K562 (cell line): ENCODE measurements at places on chromosomes 12 and 14. TPM values are rescaled to one million over a fixed set of nuclear protein-coding genes. Genes with fewer than 3 reads are reported as not detected.

The CMA1 gene
- not detected in 2 replicates for polyA plus RNA-seq

The KRT6C gene
- not detected in 2 replicates for polyA plus RNA-seq

The OR4E2 gene
- not detected in 2 replicates for polyA plus RNA-seq

The NTS gene
- polyA plus RNA-seq = 0.20 TPM in 1 of 2 replicates, not detected in the other

The NEUROD4 gene
- not detected in 2 replicates for polyA plus RNA-seq

DNA sequence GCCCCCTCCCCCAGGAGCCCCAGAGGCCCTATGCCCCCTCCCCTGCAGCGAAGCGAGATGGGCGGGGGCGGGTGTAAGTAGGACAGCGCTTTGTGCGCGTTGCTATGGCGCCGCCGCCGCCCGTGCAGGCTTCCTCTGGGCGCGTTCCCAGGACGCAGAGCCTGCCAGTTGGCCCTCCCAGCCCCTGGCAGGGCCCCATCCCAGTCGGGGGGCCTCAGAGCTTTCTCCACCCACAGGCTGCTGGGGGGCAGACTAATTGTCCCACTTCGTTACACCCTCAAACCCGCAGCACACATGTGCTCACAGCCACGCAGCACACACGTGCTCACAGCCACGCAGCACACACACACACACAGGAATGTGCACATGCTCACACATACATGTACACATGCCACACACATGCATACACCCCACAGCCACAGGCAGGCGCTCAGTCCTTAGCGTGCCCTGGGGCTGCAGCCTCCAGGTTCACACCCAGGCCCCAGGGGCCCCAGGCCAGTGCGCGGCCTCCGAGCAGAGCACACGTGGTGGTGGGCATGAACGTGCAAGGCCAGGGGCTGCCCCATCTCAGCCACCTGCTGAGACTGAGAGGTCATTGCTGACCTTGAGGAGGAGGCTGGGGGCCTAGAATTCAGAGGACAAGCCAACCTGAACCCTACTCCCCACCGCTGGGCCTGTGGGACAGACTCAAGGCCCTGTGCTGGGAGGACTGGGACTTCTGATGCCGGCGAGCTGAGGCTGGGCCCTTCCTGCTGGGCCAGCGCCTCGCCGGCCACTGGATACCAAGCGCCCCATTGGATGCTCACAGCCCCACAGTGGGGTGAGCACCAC is 15.6 kb downstream of the TRMT61A start:
- H3K36me3 ChIP-seq = no peaks in the 10 kb centered on the region
- no peaks in the 10 kb centered on the region for H3K27me3 ChIP-seq
- no peak overlapping the region for H3K27ac ChIP-seq
- no peak overlapping the region for H3K4me3 ChIP-seq

DNA sequence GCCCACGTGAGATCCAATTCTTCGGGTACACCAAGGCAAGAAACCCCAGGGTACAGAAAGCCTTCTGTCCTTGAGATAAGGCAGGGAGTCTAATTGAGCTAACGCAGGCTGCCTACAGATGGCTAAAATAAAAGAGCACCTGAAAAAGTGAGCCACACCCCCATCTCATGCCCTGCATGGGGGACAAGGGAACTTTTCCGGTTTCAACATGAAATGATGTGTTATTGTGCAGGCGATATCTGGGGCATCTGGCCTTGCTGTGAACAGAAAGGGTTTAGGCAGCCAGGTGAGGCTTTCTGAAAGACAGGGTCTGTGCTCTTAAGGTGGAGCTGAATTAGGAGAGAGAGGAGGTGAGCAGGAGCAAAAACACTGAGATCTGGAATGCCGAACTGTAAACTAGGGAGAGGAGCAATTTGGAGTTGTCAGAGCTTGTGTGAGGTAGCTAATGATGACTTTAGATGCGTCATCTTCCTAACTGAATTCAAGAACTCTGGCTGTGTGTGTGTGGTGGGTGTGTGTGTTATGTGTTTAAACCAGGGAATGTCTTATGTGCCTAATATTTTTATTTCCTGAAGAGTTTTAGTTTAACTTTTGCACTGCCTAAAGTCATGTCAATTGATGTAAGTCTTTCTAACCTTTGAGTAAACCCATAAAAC is 20.1 kb upstream of the LDHB start:
- no peak overlapping the region for H3K27ac ChIP-seq
- H3K4me1 ChIP-seq = peaks cover 3% of the 10 kb centered on the region
- H3K36me3 ChIP-seq = no peaks in the 10 kb centered on the region
- H3K27me3 ChIP-seq = no peaks in the 10 kb centered on the region
- H3K4me3 ChIP-seq = no peak overlapping the region

- peak overlapping the region; percentile 91 for H3K4me3 ChIP-seq
- peaks cover 8% of the 10 kb centered on the region; the same call in 1 of the 3 replicates for H3K36me3 ChIP-seq
- H3K4me1 ChIP-seq = peaks cover 30% of the 10 kb centered on the region
- no peaks in the 10 kb centered on the region for H3K27me3 ChIP-seq
- DNase-seq = no peak
- peak overlapping the region; percentile 93 for H3K27ac ChIP-seq
These were observed 524 bp downstream of the KMT5A start for GRCh38 chr12:123384318-123384993.

DNA sequence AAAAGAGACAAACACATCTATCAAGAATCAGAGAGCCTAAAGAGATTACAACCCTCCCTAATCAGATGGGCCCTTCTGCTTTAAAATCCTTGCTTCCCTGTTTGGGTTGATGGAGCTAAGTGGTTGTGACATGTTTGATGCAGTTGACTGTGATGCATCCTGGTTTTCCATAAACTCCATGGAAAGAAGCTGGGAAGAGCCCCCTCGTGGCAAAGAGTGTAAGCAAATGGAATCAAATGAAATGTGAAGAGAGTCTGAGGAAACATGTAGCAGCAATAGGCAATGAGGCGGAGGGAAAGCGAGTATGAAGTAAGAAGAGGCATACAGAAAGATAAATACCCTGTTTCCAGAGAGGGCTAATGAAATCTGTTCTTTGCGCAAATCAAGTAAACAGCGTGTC is 70.4 kb upstream of the SLCO1C1 start:
- no peak for DNase-seq
- no peak overlapping the region for H3K27ac ChIP-seq
- H3K4me1 ChIP-seq = no peaks in the 10 kb centered on the region
- no peak overlapping the region for H3K4me3 ChIP-seq
- no peaks in the 10 kb centered on the region for H3K27me3 ChIP-seq
- no peaks in the 10 kb centered on the region for H3K36me3 ChIP-seq

- H3K4me1 ChIP-seq = no peaks in the 10 kb centered on the region
- H3K27me3 ChIP-seq = no peaks in the 10 kb centered on the region
- no peak overlapping the region for H3K4me3 ChIP-seq
These were observed 36.5 kb downstream of the HIGD1C start for GRCh38 chr12:50988871-50989270.

DNA sequence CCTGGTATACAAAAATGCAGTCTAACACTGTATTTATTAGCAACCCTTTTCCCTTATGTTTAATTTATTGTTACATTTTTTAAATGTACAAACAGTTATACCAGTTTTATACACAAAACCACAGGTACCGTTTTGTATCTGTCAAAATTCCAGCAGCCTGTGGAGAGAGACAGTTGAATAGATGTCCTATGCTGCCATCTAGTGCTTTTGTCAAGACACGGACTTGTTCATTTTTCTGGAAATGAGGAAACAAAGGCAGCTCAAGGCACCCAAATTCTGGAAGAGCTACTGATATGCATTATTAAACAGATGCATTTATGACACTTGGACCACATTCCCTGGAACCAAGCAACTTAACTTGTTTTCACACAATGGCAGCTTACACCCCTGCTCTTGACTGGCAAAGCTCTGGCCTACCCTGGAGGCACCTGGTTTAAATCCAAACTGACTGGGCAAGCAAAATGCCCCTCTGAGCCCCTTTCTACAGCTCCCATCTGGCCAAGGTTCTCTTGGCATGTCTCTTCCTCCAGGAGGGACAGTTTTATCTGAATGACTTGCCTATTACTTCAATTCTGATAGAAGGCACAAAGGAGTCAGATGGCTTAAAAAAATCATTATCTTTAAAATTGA is 286.9 kb upstream of the PRKD1 start:
- H3K4me1 ChIP-seq = no peaks in the 10 kb centered on the region
- H3K36me3 ChIP-seq = no peaks in the 10 kb centered on the region
- H3K27me3 ChIP-seq = no peaks in the 10 kb centered on the region

DNA sequence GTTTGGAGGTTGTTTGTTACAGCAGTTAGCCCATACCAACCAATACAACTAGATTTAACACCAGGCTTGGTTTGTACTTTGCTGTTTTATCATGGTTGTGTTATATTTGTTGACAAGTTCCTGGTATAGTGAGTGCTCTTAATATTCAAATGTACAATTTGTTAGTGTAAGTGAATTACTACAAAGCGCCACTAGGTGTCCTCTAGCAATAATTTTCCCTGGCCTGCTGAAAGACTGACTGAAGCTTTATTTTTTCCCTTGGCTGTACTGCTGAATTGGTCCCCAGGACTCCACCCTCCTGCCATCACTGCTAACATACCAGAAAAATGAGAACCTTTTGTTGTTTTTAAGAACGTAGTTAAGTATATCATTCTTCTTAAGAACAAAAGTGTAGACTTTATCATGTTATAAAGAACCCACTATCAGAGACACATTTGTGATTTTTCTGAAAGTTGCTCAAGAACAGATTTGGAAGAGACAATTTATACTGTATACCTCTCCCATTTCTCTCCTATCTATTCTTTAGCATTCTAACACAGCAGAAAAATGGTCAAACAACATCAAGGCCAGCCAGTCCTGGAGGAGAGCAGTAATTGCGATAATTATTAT is 75.3 kb upstream of the FAR2 start:
- DNase-seq = peak; percentile 40
- no peaks in the 10 kb centered on the region for H3K4me1 ChIP-seq
- H3K27me3 ChIP-seq = no peaks in the 10 kb centered on the region

- H3K4me1 ChIP-seq = peaks cover 28% of the 10 kb centered on the region
- no peak for DNase-seq
- H3K4me3 ChIP-seq = no peak overlapping the region
These were observed 6.3 kb downstream of the ZFP36L1 start for GRCh38 chr14:68786491-68787091.

GRCh38 chr12:53532524-53533445 is 25.5 kb upstream of the NPFF start:
- H3K4me1 ChIP-seq = no peaks in the 10 kb centered on the region
- H3K27ac ChIP-seq = no peak overlapping the region
- peaks cover 59% of the 10 kb centered on the region; the same call in 2 of the 3 replicates for H3K36me3 ChIP-seq
- no peaks in the 10 kb centered on the region for H3K27me3 ChIP-seq
- no peak overlapping the region for H3K4me3 ChIP-seq

GRCh38 chr14:71181215-71182003 is 274.1 kb downstream of the PCNX1 start:
- H3K36me3 ChIP-seq = no peaks in the 10 kb centered on the region
- H3K27ac ChIP-seq = no peak overlapping the region
- DNase-seq = no peak
- H3K27me3 ChIP-seq = no peaks in the 10 kb centered on the region; the same call in 1 of the 3 replicates
- H3K4me3 ChIP-seq = no peak overlapping the region
- no peaks in the 10 kb centered on the region for H3K4me1 ChIP-seq

DNA sequence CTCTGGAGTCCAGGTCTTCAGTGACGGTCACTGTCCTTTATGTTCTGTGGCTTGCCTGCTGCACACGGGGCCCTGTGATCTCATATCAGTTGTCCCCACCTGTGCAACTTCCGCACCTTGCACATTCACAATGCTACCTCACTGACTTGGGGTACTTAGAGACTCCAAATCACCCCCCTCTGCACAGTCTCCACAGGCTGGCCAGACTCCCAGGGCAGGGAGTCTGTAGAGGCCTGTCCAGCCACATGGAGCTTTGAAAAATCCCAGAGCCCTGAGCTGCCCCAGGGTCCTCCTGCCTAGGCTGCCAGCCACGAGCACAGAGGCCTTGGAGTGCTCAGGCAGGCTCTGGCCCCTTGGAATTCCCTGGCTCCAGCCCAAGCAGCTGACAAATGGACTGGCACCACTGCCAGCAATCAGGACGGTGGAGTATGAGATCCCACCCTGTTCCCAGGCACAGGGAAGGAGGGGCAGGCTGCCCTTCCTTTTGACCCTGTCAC is 26.4 kb downstream of the CMKLR1 start:
- H3K36me3 ChIP-seq = no peaks in the 10 kb centered on the region
- peaks cover 6% of the 10 kb centered on the region for H3K4me1 ChIP-seq
- H3K27me3 ChIP-seq = peaks cover 4% of the 10 kb centered on the region; the same call in 2 of the 3 replicates
- peak overlapping the region; percentile 75; the same call in 2 of the 3 replicates for H3K27ac ChIP-seq
- no peak overlapping the region for H3K4me3 ChIP-seq
